ENCODE measurements at places on chromosomes 1 and 21. TPM values are rescaled to one million over a fixed set of nuclear protein-coding genes. Genes with fewer than 3 reads are reported as not detected.
A peak's percentile ranks its signal among the peaks of the same experiment; 100 is the strongest.

GRCh38 chr1:94418664-94419655 is 771 bp downstream of the ABCD3 start:
- no peaks in the 10 kb centered on the region for H3K27me3 ChIP-seq
- H3K27ac ChIP-seq = peak overlapping the region; percentile 82
- no peak for DNase-seq
- H3K36me3 ChIP-seq = no peaks in the 10 kb centered on the region
- H3K4me1 ChIP-seq = peaks cover 36% of the 10 kb centered on the region

DNA sequence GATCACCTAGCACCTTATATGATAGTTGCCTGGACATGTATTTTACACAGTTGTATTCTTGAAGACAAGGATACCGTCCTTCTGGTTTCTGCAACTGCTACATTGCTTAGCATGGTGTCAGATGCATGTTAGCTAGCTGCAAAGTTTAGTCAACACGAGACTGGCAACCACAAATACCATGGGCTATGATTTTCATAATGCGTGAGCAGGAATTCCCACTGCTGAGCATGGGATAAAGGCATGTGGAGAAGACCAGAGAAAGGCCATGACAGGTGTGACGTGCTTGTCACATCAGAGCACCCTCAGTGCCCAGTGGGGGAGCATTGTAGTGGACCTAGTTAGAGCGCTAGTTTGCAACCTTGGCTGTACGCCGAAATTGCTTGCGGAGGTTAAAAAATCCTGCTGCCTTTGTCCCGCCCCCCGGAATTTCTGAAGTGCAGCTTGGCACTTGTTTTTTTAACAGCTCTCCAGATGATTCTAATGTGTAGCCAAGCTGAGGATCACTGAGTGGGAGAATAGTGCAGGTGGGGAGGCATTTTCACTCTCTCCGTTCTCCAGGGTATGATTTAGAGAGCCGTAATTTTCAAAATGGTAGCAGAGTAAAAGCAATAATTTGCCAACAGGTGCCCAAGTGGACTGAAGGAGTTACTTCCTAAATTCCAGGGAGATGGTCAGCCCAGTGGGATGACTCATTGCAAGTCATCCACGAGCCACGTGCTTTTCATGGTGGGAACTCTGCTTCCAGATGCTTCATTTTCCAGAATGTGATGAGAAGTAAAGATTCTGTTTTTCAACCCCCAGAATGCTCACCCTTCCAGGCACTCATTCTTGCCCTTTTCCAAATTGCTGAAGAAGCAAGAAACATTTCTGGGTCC is 81.0 kb downstream of the CNIH3 start:
- no peak overlapping the region for H3K4me3 ChIP-seq
- no peaks in the 10 kb centered on the region for H3K4me1 ChIP-seq
- no peaks in the 10 kb centered on the region for H3K36me3 ChIP-seq
- H3K27ac ChIP-seq = no peak overlapping the region
- no peak for DNase-seq
- no peaks in the 10 kb centered on the region for H3K27me3 ChIP-seq

GRCh38 chr1:173127369-173128307 is 76.9 kb upstream of the TNFSF18 start:
- no peaks in the 10 kb centered on the region for H3K27me3 ChIP-seq
- no peak overlapping the region for H3K4me3 ChIP-seq
- DNase-seq = no peak

DNA sequence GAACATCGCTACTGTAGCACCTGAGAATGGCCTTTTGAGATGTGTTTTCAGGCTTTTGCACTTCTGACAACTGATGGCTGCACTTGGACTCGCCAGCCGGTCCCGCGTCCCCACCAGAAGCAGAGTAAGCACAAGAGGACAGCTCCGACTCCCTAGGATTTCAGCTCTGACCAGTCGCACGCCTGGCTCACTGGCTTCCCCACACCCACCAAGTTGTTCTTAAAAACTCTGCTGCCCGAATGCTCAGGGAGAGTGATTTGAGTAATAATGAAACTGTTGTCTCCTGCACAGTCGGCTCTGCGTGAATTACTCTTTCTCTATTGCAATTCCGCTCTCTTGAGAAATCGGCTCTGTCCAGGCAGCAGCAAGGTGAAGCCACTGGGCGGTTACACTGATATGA is 40.2 kb upstream of the NLRP3 start:
- H3K4me3 ChIP-seq = no peak overlapping the region
- no peak overlapping the region for H3K27ac ChIP-seq
- DNase-seq = no peak
- no peaks in the 10 kb centered on the region for H3K36me3 ChIP-seq
- no peaks in the 10 kb centered on the region for H3K4me1 ChIP-seq

Gene PRRX1
- 0.69 TPM for total RNA-seq

Data from Panc1 (cell line).